ENCODE measurements at places on chromosomes 4 and X. TPM values are rescaled to one million over a fixed set of nuclear protein-coding genes. Genes with fewer than 3 reads are reported as not detected.

Gene OPRPN
- total RNA-seq, result not detected

Gene TLR6
- 3.9 TPM for total RNA-seq

- no peak for DNase-seq
Observed at GRCh38 chrX:1679238-1679637, 64.4 kb downstream of the ASMT start.

DNA sequence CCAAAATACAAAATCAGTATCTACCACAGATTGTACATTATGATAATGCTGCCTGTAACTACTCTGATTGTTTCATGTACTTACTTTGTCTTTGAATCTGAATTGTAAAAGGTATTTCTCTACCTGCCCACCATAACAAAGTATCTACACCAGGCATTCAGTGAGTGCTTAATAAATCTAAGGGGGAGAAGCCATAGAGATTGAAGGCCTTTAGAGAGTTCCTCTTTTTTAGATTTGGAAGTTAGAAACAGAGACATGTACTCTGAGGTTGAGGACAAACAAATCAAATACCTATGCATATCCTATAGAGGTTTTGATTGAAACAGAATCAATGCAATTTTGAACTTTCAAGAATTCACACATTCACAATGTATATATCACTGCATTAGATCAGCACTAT lies 42.7 kb downstream of the SAT1 start:
- DNase-seq, result no peak

Gene NUDT11
- 13.8 TPM for total RNA-seq

DNA sequence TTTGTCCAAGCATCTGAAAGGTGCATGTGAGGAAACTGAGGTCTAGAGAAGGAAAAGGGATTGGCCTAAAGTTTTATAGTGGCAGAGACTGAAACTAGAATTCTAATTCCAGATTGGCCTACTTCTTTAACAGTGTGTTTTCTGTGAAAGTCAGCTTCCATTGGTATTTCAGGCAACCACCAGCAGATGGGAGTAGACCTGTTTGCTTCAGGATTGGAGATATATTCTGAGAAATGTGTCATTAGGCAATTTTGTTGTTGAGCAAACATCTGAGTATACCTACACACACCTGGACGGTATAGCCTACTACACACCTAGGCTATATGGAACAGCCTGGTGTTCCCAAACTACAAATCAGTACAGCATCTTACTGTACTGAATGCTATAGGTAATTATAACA lies 207.3 kb upstream of the RADX start:
- no peak for DNase-seq

- peak; percentile 40 for DNase-seq
Observed at GRCh38 chr4:53192496-53192895, 173.4 kb downstream of the SCFD2 start.

Gene ZNF674
- 6.4 TPM for total RNA-seq

- no peak for DNase-seq
Observed at GRCh38 chr4:3355266-3355748, 62.5 kb downstream of the RGS12 start.

DNA sequence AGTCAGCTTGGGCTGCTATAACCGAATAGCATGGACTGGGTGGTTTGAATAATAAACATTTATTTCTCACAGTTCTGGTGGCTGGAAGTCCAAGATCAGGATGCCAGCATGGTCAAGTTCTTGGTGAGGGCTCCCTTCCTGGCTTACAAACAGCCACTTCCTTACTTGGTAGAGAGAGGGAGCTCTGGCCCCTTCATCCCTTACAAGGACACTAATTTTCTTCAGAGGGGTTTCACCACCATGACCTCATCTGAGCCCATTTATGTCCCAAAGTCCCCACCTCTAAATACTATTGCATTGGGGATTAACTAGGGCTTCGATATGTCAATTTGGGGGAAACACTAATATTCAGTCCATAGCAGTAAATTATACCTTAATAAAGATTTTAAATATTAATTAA lies 61.8 kb downstream of the CLNK start:
- no peak for DNase-seq

Gene TLR10
- not detected for total RNA-seq

- peak; percentile 82 for DNase-seq
Observed at GRCh38 chr4:99405433-99406115, 29.6 kb downstream of the ADH7 start.

Data from IMR-90 (cell line).